ENCODE measurements at places on chromosomes 13 and 19.

DNA sequence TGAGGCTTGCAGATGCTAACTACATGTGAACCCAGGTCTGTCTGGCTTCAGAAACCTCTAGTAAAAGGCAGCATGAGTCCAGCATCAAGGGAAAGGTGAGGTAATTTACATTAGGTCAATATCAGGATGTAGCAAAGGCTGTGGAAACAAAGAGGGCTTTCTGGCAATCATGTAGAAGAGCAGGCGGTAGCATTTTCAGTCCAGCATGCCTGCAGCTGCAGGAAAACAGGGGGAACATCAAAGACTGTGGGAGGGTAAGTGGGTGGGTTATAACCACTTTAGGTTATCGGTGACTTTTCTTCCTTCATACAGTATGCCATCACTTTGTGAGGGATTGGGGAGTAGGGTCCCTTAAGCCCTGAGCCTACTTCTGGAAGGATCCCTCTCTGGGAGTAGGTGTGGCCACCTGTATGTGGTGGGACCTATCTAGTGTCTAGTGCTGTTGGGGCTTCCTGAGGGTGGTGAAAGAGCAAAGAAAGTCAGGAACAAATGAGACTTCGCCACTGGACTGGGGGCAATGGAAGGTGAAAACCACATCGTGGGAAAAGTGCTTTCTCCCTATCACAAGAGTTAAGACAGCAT is 10.8 kb downstream of the SUGP2 start:
- DNase-seq: peak; percentile 22

GRCh38 chr19:35087393-35087792 is 28.2 kb upstream of the FXYD3 start:
- no peak for DNase-seq

GRCh38 chr19:291006-291521 is at the start of gene PLPP2:
PLPP2 (minus strand) TSS chr19:291403; CDS start chr19:291336, 67 bp downstream.
- DNase-seq: no peak

- peak; percentile 16 for DNase-seq
Measured at GRCh38 chr19:11345122-11345803, 805 bp downstream of the TMEM205 start.

GRCh38 chr13:67632590-67632989 is 402.5 kb upstream of the PCDH9 start:
- DNase-seq: no peak

- no peak for DNase-seq
Measured at GRCh38 chr13:96988441-96988840, 5.8 kb downstream of the OXGR1 start.

GRCh38 chr13:75790198-75790970 is 154.3 kb downstream of the LMO7 start:
- no peak for DNase-seq

DNA sequence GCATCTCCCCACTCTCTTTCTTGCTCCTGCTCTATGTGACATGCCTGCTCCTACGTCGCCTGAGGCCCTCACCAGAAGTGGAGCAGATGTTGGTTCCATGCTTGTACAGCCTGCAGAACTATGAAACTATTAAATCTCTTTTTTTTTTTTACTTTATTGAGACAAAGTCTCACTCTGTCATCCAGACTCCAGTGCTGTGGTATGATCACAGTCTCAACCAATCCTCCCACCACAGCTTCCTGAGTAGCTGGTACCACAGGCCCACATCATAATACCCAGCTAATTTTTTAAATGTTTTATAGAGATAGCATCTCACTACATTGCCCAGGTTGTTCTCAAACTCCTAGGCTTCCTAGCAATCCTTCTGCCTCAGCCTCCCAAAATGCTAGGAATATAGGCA is 1067.7 kb downstream of the PCDH9 start:
- DNase-seq: no peak

DNA sequence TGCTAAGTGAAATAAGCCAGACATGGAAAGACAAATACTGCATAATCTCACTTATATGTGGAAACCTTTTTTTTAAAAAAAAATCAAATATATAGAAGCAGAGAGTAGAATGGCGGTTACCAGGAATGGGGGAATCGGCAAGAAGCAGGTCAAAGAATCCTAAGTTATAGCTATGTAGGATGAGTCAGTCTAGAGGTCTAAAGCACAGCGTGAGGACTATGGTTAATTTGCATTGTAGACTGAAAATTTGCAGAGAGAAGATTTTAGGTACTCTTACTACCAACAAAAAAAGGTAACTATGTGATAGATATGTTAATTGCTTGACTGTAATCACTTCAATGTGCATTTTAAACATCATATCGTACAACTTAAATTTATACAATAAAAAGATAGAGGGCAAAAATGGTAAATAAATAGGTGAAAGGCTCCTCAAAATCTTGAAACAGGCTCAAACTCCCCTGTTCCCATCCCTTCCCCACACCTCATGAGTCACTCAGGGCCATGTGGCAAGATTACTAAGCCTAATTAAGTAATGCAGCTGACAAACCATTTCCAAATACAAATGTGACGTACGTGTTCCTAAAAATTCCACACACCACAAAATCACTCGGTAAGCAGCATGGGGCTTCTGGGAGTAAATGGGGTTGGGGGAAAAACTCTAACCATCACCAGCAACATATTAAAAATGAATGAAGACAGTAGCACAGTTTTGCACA is 159.0 kb downstream of the USP12 start:
- no peak for DNase-seq

GRCh38 chr13:109782823-109783431 is 3.5 kb downstream of the IRS2 start:
- no peak for DNase-seq

GRCh38 chr13:107438251-107438650 is 777.1 kb downstream of the LIG4 start:
- no peak for DNase-seq

Measured in dermis blood vessel endothelial cell (primary cell).